Calu3 (cell line): ENCODE measurements at places on chromosomes 2 and 18.

DNA sequence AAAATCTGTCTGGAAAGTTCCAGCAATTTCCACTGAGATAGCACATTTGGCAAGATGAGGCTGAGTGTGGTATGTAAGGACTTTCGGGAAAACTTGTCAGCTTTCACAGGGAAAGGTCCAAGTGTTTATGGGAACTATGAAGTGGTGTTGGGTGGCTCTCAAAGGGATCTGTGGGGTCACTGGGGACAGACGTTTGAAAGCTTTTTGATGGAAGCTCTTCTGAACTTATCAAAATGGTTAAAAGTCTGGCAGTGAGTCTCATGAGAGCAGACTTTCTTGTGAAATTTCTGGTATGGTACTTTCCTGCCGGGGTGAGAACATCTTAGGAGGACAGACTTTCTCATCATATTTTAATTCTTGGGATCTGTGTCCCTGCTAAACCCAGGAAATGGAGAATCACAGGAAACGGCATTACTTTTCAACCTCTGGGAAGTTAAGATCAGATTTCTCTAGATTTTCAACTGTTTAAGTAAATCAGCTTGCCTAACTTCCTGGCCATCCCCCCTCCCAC lies 546.3 kb upstream of the ZEB2 start:
- H3K36me3 ChIP-seq = no peaks in the 10 kb centered on the region
- no peaks in the 10 kb centered on the region for H3K27me3 ChIP-seq
- no peaks in the 10 kb centered on the region for H3K4me1 ChIP-seq
- H3K27ac ChIP-seq = no peak overlapping the region

DNA sequence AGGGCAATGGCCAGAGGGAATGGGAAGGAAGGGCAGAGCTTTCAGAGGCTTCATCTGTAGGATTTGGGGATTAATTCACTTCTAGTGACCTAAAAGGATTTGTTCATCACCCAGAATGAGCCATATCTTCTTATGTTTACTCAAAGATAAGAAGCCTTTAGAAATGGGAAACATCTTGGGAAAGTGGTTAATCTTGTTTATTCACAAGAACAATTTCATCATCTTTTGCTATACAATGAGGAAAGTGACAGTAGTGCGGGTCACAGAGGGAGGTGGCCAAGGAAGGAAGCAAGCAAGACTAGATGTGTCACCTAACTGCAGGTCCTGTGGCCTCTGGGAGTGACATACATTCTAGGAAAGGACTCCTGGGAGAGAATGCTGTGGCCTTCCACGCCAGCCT lies 140.4 kb upstream of the ALPP start:
- H3K36me3 ChIP-seq = no peaks in the 10 kb centered on the region
- no peak overlapping the region for H3K4me3 ChIP-seq
- no peaks in the 10 kb centered on the region for H3K27me3 ChIP-seq
- peaks cover 38% of the 10 kb centered on the region for H3K4me1 ChIP-seq

DNA sequence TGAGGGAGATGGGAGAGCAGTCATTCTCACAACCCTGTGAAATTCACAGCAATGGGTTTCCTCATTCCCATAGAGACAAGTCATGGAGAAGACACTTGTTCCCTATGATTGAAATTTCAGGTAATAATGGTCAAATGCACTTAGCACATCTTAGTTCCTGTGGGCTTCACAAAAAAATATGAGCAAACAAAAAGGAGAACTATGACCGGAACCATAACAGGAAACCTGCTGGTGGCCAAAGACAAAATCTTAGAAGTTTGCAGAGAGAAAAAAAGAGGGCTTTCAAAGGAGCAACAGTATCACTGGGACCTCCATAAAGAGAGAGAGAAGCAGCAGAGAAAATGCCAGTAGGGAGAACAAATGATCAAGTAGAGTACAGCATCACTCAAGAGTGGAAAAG lies 138.9 kb upstream of the APCDD1 start:
- no peak overlapping the region for H3K4me3 ChIP-seq
- no peak overlapping the region for H3K27ac ChIP-seq
- H3K27me3 ChIP-seq = peaks cover 83% of the 10 kb centered on the region
- H3K4me1 ChIP-seq = no peaks in the 10 kb centered on the region
- no peaks in the 10 kb centered on the region for H3K36me3 ChIP-seq
- DNase-seq = no peak

- DNase-seq = no peak
- H3K4me3 ChIP-seq = no peak overlapping the region
- H3K4me1 ChIP-seq = peaks cover 15% of the 10 kb centered on the region
Observed at GRCh38 chr18:66048406-66048805, 297.6 kb downstream of the CDH7 start.

GRCh38 chr2:145687442-145688134 lies 1167.7 kb upstream of the ZEB2 start:
- H3K27me3 ChIP-seq = no peaks in the 10 kb centered on the region
- H3K36me3 ChIP-seq = peaks cover 19% of the 10 kb centered on the region
- DNase-seq = peak; percentile 19
- H3K27ac ChIP-seq = peak overlapping the region; percentile 99
- peak overlapping the region; percentile 19 for H3K4me3 ChIP-seq
